ENCODE measurements at places on chromosomes 4 and X. TPM values are rescaled to one million over a fixed set of nuclear protein-coding genes. Genes with fewer than 3 reads are reported as not detected.
A peak's percentile ranks its signal among the peaks of the same experiment; 100 is the strongest.

DNA sequence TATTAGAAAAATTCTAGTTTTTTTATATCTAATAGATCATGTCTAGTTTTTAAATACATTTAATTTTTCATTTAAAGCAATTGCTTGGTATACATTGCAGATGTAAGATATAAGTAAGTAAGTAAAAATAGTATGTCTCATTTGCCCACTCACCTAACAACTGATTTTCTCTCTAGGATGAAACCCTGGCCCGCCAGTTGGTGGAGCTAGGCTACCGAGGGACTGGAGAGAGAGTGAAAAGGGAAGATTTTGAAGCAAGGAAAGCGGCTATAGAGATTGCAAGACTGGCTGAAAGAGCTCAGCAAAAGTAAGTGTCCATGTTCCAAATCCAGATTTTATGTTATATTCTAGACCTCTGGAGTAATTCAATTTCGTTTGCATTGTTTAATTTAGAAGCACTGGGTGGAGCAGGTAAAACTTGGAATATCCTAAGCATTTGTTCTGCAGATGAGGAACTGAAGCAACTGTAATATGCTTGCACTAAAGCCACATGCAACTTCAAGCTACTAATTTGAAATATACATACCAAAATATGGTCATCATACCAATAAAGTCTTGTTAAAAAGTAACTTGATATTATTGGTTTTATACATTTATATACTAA is 27.1 kb downstream of the CFAP299 start:
- H3K27ac ChIP-seq, result no peak overlapping the region
- H3K4me1 ChIP-seq, result no peaks in the 10 kb centered on the region
- H3K27me3 ChIP-seq, result no peaks in the 10 kb centered on the region
- no peak for DNase-seq

DNA sequence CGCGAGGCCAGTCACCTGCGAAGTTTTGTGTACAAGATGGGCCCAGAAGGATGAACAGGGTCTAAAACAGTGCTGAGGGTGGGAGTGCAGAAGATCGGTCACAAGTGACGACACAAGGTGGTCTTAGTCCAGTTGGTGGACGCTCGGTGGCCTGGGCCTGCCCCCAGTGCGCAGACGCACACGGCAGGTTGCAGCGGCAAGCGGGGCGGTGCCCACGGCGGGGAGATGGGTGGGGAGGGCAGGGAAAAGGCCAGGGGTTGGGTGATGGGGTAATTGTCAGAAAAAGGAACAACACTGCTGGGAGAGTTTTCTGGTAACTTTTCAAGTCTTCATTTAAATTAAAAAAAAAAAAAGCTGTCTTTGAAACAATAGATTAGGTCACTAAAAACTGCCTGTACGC is 1.0 kb upstream of the PRDX4 start:
- H3K36me3 ChIP-seq, result no peaks in the 10 kb centered on the region
- H3K4me3 ChIP-seq, result no peak overlapping the region

GRCh38 chrX:44431194-44431593 is 87.7 kb upstream of the EFHC2 start:
- H3K27ac ChIP-seq, result no peak overlapping the region
- no peak overlapping the region for H3K4me3 ChIP-seq
- H3K4me1 ChIP-seq, result no peaks in the 10 kb centered on the region
- no peak for DNase-seq
- H3K27me3 ChIP-seq, result no peaks in the 10 kb centered on the region

- no peak for DNase-seq
- no peaks in the 10 kb centered on the region for H3K27me3 ChIP-seq
- no peak overlapping the region for H3K27ac ChIP-seq
- H3K4me3 ChIP-seq, result no peak overlapping the region
- no peaks in the 10 kb centered on the region for H3K36me3 ChIP-seq
Measured at GRCh38 chr4:15132739-15133138, 130.5 kb downstream of the CPEB2 start.

GRCh38 chr4:112410804-112411203 is 105.2 kb downstream of the NEUROG2 start:
- DNase-seq, result no peak
- no peaks in the 10 kb centered on the region for H3K4me1 ChIP-seq
- H3K27me3 ChIP-seq, result no peaks in the 10 kb centered on the region
- no peak overlapping the region for H3K27ac ChIP-seq
- H3K36me3 ChIP-seq, result peaks cover 6% of the 10 kb centered on the region
- no peak overlapping the region for H3K4me3 ChIP-seq

GRCh38 chr4:165709516-165709915 is 163.5 kb upstream of the TLL1 start:
- no peak overlapping the region for H3K27ac ChIP-seq
- H3K4me3 ChIP-seq, result no peak overlapping the region
- no peaks in the 10 kb centered on the region for H3K36me3 ChIP-seq
- no peak for DNase-seq
- H3K4me1 ChIP-seq, result no peaks in the 10 kb centered on the region
- no peaks in the 10 kb centered on the region for H3K27me3 ChIP-seq

- H3K4me3 ChIP-seq, result no peak overlapping the region
- H3K4me1 ChIP-seq, result no peaks in the 10 kb centered on the region
- no peaks in the 10 kb centered on the region for H3K36me3 ChIP-seq
- H3K27ac ChIP-seq, result no peak overlapping the region
Measured at GRCh38 chr4:26576231-26576739, 7.6 kb upstream of the TBC1D19 start.

DNA sequence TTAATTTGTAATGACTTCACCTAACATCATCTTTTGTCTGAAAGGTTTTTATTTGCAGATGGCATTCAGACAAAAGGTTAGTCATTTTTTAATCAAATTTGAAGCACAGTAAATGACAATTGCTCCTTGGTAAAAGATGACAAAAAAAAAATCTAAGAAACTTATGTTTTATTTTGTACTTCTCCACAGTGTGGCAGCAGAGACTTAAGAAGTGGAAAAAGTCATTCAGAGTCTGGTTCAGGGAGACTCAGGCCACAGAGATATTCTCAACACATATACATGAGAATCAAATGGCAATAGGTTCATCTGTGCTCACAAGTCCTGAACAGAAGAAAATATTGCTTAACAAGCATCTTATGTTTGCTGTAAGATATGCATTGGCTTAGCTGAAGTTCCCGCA is 436.2 kb downstream of the KCNIP4 start:
- no peaks in the 10 kb centered on the region for H3K36me3 ChIP-seq
- no peak overlapping the region for H3K27ac ChIP-seq
- no peaks in the 10 kb centered on the region for H3K4me1 ChIP-seq
- H3K27me3 ChIP-seq, result no peaks in the 10 kb centered on the region

DNA sequence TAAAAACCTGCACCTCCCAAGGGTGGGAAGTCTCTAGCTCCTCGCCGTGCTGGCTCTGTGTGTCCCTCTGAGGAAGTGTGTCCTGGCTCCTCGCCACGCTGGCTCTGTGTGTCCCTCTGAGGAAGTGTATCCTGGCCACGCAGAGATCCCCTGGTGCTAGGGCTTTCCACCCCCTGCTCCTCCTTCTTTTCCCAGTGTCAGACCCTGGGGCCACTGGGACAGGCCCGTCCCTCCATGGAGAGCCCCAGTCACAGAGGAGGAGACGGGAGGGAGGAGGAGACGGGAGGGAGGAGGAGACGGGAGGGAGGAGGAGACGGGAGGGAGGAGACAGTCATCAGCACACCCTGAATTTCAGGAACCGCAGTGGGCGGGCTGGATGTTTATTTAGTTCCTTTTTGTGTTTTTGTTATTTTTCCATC is 53.8 kb upstream of the HGFAC start:
- H3K27me3 ChIP-seq, result no peaks in the 10 kb centered on the region
- peak overlapping the region; percentile 57 for H3K4me3 ChIP-seq
- peak; percentile 62 for DNase-seq
- H3K36me3 ChIP-seq, result no peaks in the 10 kb centered on the region
- peak overlapping the region; percentile 68 for H3K27ac ChIP-seq

GRCh38 chrX:14865201-14865600 is 7.7 kb downstream of the FANCB start:
- H3K27ac ChIP-seq, result peak overlapping the region; percentile 21
- no peaks in the 10 kb centered on the region for H3K4me1 ChIP-seq
- DNase-seq, result no peak
- H3K4me3 ChIP-seq, result no peak overlapping the region

DNA sequence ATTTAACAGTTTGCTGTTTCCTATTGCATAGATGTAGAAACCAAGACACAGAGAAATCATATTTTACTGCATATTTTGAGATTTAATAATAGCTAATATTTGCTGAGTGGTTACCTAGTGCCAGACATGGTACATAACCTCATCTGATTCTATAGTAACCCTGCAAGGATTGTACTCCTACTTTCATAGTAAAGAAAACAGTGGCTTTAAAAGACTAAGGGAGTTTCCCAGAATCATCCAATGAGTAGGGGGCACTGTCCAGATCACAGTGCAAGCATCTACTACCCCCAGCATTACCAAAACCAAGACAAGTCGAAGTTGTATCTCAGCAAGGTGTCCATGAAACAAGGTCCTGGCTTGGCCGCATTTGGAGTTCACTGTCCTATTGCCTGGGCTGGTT is 224.5 kb upstream of the TENM3 start:
- no peak overlapping the region for H3K4me3 ChIP-seq
- no peak overlapping the region for H3K27ac ChIP-seq
- H3K36me3 ChIP-seq, result no peaks in the 10 kb centered on the region
- no peaks in the 10 kb centered on the region for H3K4me1 ChIP-seq
- DNase-seq, result no peak

- H3K27ac ChIP-seq, result peak overlapping the region; percentile 75
- no peak for DNase-seq
- peak overlapping the region; percentile 70 for H3K4me3 ChIP-seq
- H3K36me3 ChIP-seq, result no peaks in the 10 kb centered on the region
- no peaks in the 10 kb centered on the region for H3K27me3 ChIP-seq
Measured at GRCh38 chrX:45771560-45772340, 571.1 kb upstream of the DIPK2B start.

GRCh38 chr4:12548678-12549077 is 935.5 kb downstream of the RAB28 start:
- H3K27me3 ChIP-seq, result no peaks in the 10 kb centered on the region
- no peaks in the 10 kb centered on the region for H3K36me3 ChIP-seq
- no peak overlapping the region for H3K4me3 ChIP-seq
- no peak for DNase-seq

- DNase-seq, result no peak
- no peaks in the 10 kb centered on the region for H3K27me3 ChIP-seq
- no peaks in the 10 kb centered on the region for H3K36me3 ChIP-seq
Measured at GRCh38 chr4:7872264-7872771, 67.3 kb downstream of the AFAP1 start.

DNA sequence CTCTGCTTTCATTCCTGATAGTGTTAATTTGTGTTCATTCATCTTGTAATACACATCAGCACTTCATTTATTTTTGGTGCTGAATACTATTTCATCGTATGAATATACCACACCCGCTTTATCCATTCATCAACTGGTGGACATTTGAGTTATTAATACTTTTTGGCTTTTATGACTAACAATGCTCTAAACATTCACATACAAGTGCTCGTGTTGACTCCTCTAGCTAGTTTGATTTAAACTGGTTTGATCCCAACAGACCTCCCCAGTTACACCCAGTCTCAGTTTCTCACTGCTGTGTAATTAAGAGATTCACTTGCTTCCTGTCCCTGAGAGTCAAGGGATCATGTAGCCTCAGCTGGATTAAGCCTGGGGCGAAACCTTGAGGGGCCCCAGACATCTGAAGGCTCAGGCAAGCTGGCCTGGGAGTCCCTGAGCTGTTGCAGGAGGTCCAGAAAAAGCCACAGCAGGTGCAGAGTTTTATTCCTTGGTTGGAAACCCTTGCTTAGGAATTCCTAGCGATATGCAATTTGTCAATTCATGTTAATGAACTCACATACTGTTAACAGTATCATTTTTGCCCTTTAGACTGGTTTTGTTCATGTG is 52.8 kb upstream of the CLDN24 start:
- no peak for DNase-seq
- no peaks in the 10 kb centered on the region for H3K27me3 ChIP-seq
- no peaks in the 10 kb centered on the region for H3K36me3 ChIP-seq
- H3K27ac ChIP-seq, result no peak overlapping the region
- H3K4me3 ChIP-seq, result no peak overlapping the region
- H3K4me1 ChIP-seq, result no peaks in the 10 kb centered on the region

DNA sequence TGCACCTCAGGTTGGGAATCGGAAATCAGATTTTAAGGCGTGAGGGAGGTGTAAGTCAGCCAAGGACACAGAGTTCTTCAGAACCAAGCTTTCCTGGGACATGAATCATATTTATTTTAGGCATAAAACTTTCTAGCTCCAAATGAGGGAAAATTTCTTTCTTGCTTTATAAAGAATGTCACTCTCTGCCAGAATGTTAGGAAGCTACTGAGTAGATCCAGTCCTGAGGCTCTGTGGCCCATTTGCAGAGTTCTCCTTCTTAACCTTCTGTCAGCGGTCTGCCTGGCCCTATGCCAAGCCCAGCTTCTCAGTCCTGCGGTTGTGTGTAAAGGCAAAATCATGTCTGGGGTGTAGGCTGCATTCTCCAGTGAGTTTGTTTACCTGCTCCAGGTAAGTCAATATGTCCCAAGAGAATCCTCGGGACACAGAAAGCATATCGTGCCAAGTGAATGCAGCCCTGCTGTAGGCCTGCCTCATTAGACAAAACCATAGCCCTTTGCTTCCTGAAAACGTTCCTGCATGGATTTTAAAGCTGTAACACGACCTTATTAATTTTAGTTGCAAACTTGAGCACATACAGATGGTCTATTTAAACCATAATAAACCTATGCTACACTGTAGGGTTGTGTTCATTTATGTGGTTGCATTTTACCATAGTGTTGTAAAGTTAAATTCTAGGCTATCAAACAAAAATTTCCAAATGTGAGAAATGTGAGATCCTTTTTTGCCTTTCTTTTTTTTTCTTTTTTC is 29.2 kb upstream of the CCNI start:
- peaks cover 19% of the 10 kb centered on the region for H3K4me1 ChIP-seq
- DNase-seq, result peak; percentile 48
- peak overlapping the region; percentile 58 for H3K4me3 ChIP-seq
- H3K27me3 ChIP-seq, result no peaks in the 10 kb centered on the region
- no peaks in the 10 kb centered on the region for H3K36me3 ChIP-seq

DNA sequence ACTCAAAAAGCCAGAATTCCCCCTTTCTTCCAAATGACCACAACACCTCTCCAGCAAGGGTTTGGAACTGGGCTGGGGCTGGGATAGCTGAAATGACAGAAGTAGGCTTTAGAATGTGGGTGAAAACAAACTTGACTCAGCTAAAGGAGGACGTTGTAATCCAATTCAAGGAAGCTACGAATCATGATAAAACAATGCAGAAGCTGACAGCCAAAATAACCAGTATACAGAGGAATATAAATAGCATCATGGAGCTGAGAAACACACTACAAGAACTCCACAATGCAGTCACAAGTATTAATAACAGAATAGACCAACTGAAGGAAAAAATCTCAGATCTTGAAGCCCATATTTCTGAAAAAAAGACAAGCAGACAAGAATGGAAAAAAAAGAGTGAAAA is 95.8 kb upstream of the TET2 start:
- no peak overlapping the region for H3K4me3 ChIP-seq
- no peaks in the 10 kb centered on the region for H3K36me3 ChIP-seq
- H3K27me3 ChIP-seq, result no peaks in the 10 kb centered on the region
- no peak overlapping the region for H3K27ac ChIP-seq
- no peaks in the 10 kb centered on the region for H3K4me1 ChIP-seq
- DNase-seq, result no peak

Gene CSAG2
- not detected for total RNA-seq

Gene TFE3
- 106 TPM for total RNA-seq

Gene TMPRSS11B
- total RNA-seq, result not detected

Gene STARD8
- total RNA-seq, result 19.8 TPM

Gene SOWAHD
- total RNA-seq, result not detected

Gene RNF175
- total RNA-seq, result not detected

Gene GNRHR
- total RNA-seq, result not detected

Gene FAM47A
- not detected for total RNA-seq

Gene RNF212
- 2.4 TPM for total RNA-seq

Gene HSFX4
- total RNA-seq, result not detected

Gene GPR50
- not detected for total RNA-seq

Gene MAOB
- total RNA-seq, result 24.6 TPM

Gene AMOT
- total RNA-seq, result 27.8 TPM
